Stimulated activated naive CD4-positive, alpha-beta T cell treated with Interleukin-2 at 50 U/mL for 16 hours (primary cell): ENCODE measurements at places on chromosomes 16 and 17.
A peak's percentile ranks its signal among the peaks of the same experiment; 100 is the strongest.

DNA sequence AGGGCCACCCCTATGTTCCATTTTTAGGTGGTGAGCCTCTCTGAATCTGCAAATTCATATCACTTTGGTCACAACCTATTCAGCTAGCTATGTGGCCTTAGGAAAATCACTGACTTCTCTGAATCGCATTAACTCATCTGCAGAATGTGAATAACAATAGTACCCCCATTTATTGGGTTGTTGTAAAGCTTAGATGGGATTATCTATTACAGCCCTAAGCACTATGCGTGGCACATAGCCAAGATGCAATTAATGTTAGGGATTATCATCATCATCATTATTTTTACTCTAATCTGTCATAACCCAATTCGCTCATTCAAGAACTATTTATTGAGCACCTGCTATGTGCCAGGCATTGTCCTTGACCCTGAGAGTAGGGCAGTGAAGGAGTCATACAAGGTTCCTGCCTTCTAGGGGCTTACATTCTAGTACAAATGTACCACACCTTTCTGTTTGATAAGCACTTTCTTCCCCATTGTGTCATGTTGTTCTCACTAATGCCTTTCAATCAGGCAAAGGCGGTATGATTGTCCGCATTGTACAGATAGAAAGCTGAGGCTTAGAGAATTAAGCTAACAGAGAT, 38.5 kb downstream of the CHD9 start:
- DNase-seq = no peak

DNA sequence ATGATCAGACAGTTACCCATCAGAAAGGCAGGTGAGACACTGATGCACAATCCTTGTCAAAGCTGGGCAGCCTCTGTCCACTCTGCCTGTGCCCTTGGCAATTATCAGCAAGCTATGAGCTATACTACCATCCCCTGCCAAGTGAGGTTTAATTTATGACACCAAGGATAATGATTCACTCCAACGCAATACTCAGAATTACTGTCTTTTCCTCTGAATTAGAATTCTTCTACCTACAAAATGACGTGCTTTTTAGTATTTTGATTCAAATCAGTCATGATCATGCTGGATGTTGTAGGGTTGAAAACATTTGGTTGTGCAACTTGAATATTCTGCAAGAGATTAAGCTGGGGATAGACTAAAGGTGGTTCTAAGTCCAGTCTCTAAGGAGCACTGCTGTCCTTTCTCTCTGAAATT, 116.8 kb upstream of the SOX9 start:
- no peak for DNase-seq

GRCh38 chr17:45022655-45023339, 28.6 kb downstream of the DCAKD start:
- DNase-seq = no peak

GRCh38 chr16:3494386-3494973, 809 bp downstream of the C16orf90 start:
- DNase-seq = no peak

GRCh38 chr16:2595393-2596205, 57.8 kb downstream of the PDPK1 start:
- DNase-seq = no peak

GRCh38 chr16:9095656-9096397, 4.4 kb downstream of the HAPSTR1 start:
- no peak for DNase-seq

GRCh38 chr17:27313301-27313700, 19.4 kb downstream of the WSB1 start:
- no peak for DNase-seq

- no peak for DNase-seq
These were observed 7.6 kb downstream of the RUNDC3A start for GRCh38 chr17:44315760-44316731.

- no peak for DNase-seq
These were observed 37.5 kb downstream of the SDR42E1 start for GRCh38 chr16:81973737-81974136.

DNA sequence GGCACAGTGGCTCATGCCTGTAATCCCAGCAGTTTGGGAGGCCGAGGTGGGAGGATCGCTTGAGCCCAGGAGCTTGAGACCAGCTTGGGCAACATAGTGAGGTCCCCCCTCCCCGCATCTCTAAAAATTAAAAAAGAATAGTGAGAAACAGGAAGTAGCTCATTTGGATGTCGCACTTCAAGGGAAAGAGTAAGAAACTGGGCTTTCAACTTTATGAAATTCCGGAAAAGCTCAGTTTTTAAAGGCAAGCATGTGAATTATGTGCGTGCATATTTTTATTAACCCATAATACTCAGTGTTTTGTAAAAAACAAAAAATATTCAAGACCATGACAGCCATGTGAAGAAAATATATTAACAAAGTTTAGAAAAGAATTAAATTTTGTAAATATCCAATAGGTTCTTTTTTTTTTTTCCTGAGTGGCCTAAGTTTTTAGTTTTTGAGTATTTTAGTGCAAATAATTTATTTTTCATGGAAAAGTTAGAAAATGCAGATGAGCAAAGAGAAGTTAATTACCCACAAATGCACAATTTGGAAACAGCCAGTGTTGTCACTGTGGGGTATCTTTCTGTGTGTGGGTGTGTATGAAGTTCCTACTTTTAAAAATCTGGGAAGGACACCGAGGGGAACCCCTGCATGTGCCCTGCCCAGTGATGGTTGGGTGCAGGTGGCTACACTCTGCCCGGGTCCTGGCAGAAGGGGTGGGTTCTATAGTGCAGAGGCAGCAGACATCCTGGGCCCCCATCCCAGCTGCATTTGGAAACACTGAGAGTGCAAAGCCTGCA, 40.0 kb downstream of the CIBAR2 start:
- DNase-seq = no peak

DNA sequence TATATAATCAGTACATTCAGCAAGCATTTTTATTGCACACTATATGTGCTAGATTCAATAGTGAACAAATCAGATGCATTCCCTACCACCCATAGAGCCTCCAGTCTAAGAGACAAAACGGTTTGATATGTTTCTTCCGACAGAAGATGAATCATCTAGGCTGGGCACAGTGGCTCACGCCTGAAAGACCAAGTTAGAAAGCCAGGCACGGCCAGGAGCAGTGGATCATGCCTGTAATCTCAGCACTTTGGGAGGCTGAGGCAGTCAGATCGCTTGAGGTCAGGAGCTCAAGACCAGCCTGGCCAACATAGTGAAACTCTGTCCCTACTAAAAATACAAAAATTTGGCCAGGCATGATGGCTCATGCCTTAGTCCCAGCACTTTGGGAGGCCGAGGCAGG, 18.3 kb upstream of the COPRS start:
- DNase-seq = no peak

GRCh38 chr16:85416228-85417109, 196.7 kb upstream of the GSE1 start:
- peak; percentile 46 for DNase-seq

DNA sequence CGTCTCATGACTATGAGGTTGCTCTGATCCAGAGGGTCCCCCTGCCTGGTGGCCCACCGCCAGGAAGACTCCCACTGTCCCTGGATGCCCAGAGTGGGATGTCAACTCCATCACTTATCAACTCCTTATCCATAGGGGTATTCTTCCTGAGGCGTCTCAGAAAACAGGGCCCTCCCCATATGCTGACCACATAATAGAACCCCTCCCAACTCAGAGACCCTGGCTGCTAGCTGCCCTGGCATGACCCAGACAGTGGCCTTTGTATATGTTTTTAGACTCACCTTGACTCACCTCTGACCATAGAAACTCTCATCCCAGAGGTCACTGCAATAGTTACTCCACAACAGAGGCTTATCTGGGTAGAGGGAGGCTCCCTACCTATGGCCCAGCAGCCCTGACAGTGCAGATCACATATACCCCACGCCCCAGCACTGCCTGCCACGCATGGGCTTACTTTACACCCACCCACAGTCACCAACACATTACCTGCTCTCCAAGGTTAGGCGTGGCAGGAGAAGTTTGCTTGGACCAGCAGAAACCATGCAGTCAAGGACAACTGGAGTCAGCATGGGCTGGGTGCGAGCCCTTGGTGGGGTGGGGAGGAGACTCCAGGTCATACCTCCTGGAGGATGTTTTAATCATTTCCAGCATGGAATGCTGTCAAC, 2.3 kb upstream of the G6PC1 start:
- DNase-seq = no peak

- DNase-seq = no peak
These were observed 958.1 kb downstream of the KCNJ2 start for GRCh38 chr17:71127416-71127815.

DNA sequence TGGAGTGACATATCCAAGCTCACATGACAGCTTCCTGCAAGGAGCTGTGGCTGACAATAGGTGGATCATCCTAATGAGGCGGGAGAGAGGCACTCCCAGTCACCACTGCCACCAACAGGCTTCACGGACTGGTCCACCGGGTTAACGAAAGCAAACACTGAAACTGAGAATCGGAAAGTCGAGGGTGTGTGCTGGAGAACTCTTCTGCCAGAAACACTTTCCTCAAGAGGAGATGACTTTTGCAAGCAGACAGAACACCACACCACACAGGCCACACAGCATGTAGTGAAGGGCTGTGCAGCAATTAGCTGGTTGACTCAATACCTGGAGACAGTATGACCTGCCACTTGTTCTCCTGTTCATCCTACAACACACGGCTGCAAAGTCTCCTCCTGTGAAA, 53.0 kb upstream of the DNAJA2 start:
- no peak for DNase-seq

GRCh38 chr17:76449126-76449525, 3.8 kb downstream of the UBE2O start:
- DNase-seq = no peak

DNA sequence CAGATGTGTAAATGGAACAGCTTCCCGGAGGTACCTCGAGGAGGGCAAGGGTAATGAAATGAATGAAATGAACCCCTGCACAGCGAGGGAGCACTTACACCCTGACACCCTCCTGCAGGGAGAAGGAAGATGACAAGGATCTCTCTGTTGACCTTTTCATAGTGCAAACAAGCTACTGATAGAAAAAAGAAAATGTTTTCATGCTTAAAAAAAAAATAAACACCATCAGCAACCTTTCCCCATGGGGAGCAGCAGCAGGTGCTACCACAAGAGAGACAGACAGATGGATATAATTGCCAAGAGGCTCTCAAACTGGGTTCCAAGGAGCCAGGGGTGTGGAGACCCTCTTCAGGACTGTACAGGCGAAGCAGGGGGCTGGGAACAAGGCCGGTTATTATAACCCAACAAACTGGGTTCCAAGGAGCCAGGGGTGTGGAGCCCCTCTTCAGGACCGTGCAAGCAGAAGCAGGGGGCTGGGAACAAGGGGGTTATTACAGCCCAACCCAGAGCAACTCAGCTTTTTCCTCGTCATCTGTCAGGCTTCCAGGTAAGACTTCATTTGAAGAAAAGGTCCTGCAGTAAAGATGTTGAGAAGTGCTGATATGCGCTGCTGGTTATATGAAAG, 718 bp upstream of the RPH3AL start:
- DNase-seq = no peak

DNA sequence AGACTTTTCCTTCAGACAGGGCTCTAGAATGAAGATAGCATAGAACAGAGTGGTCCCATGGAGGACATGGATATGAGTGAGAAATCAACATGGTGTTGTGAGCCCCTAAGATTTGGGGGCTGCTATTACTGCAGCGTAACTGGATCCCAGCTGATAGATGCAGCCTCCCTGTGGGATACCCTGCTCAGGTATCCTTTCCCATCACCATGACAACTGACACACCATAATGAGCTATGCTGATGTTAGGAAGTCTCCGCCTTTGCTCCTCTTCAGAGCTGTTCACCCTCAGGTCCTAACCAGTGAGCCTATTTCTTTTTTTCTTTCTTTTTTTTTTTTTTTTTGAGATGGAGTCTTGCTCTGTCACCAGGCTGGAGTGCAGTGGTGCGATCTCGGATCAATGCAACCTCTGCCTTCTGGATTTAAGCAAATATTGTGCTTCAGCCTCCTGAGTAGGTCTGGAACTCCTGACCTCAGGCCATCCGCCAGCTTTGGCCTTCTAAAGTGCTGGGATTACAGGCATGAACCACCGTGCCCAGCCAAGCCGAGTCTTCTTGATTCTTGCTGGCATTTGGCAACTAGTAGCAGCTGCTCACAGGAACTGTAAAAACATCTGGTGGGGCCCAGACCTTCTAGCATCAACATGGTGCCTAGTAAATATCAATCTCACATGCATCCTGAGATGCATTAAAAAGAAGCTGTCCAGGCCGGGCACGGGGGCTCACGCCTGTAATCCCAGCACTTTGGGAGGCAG, 17.1 kb downstream of the STX4 start:
- no peak for DNase-seq

GRCh38 chr17:57109393-57110151, 24.5 kb downstream of the AKAP1 start:
- no peak for DNase-seq

DNA sequence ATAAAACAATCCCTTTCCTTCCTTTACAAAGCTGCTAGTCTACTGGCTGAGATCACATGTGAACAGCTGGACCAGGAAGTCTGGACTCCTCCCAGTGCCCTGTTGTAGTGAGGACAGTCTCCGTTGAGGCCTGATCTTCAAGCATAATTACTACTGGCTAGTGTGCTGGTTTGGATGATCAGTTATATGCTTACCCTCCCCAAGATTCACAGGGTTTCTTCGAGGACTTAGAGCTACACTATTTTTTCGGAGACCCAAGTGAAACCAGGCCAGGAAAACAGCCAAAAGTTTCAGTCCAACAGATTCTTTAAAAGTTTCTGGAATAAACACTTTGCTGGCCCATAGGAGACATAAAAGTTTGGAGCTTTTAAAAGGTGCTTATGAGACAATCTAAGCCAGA, 194.9 kb upstream of the CDH11 start:
- no peak for DNase-seq

GRCh38 chr17:8362651-8363332, 13.7 kb downstream of the KRABD2 start:
- DNase-seq = no peak
